Activated CD8-positive, alpha-beta memory T cell treated with anti-CD3 and anti-CD28 coated beads for 1 hour (primary cell): ENCODE measurements at places on chromosomes 5 and 9.

GRCh38 chr5:35182486-35182885, 47.8 kb downstream of the PRLR start:
- no peak for DNase-seq

DNA sequence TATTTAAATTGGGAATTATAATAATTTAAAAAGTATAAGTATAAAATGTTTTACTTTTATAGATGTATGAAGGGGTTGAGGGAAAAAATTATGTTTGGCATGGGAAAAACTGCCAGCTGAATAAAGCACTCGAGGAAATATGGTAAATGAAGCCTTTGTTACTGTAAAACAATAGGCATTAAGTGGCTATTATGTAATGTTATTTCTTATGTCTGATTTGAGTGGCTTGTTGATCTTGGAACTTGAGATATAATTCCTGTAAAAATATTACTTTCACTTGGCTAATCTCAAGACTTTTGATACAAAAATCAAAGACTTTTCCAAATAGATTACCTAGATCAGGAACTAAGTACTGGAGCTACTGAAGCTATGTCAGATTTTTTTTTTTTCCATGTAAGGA, 182.9 kb downstream of the CD180 start:
- no peak for DNase-seq

DNA sequence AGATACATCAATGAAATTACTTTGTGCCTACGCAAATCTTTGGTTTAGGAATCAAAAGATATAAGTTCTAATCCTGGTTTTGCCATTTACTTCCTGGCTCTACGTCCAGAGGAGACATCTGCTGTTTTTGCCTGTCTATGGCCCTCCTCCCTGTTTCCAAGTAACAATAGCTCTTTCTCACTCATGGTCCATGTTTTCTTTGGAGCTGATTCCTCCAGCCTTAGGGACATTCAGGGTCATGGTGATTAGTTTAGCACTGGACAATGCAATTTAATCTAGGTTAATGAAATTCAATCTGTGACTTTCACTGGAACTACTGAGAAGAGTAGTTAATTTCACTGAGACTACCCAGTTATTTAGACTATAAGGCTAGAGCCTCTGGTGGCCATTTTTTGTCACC, 170.6 kb downstream of the SEMA6A start:
- DNase-seq, result no peak

DNA sequence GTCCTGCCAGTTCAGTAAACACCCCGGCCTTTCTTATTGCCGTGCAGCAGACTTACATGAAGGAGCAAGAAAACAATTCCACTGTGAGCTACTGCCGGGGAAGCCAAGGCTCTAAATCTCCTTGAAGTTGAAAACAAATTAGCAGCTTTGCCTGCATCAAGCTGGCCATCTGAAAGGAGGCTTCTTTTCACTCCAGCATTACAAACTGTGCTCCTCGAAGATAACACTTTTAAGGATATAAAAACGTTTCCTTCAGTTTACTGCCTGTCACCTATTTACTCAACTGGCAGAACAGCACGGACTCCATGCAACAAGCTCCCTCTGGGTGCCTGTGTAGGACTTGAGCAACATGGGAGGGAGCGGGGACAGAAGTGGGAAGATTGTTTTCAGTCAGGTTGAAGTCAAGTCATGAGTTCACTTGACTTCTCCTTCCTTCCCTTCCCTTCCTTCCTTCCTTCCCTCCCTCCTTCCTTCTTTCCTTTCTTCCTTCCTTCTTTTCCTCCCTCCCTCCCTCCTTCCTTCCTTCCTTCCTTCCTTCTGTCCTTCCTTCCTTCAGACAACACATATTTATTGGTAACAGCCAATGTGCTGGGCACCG, 67.4 kb downstream of the ZNF608 start:
- DNase-seq, result no peak

DNA sequence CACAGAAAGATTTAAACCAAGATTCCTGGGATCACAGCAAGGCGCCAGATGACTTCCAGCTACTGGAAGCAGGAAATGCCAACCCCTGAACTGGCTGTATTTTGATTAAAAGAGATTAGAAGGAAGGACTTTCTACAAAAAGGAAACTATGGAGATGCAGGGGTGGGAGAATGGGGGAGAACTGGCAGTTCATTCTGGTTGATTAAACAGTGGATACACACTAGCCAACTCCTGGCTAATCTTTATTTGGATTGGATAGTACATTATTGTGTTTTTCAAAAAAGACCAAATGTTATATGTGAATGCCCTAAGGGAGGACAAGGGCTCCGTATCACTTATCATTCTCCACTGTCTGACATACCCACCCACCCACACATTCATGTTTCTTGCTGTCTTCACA, 93.2 kb downstream of the CDO1 start:
- no peak for DNase-seq
